ACHN (cell line): ENCODE measurements at places on chromosomes 3 and 15.

DNA sequence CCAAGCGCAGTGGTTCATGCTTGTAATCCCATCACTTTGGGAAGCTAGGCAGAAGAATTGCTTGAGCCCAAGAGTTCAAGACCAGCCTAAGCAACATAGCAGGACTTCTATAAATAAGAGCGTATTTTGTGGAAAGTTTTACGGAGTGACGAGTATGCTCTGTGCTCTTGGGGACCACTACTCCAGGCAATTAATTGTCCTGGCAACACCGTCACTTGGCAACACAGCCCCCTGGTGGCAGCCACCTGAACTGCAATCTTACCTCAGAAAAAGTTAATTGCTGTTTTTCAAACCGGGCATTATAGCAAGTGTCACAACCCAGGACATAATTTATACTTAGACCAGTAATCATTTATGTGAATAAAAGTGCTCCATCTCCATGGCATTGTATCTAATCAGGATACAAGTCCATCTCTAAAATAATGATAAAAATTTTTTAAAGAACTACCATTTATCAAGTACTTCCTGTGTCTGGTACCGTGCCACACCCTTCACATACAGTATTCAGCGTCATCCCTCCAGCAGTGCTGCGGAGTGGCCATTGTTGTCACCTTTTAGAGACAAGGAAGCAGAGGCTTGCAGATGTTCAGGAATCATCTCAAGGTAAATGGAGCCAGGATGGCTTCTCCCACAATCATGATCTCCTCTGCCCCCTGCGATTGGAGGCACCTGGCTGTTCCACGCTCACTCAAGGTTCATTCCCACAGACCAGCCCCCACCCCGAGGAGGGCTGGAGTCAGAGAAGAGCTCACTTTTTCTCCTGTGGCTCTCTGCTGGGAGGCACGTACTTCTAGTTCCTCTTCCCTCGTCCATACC is 34.5 kb downstream of the PLA2G4D start:
- DNase-seq: peak; percentile 43

DNA sequence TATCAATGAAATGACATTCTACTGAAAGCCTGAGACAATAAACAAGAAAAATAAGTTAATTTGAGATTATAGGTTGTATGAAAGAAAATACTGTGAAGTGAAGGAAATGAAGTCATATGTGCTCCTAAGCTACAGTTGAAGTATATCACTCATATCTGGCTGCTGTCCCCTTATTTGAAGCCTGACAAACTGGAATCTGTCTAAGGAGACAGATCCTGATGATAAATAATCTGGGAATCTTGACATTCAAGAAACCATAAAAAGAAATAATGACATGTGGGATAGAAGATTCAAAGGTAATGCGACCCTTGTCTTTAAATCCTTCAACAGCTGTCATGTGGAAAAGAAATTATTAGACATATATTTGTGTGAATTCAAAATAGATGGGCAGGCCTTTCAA is 424.5 kb upstream of the LMCD1 start:
- no peak for DNase-seq

DNA sequence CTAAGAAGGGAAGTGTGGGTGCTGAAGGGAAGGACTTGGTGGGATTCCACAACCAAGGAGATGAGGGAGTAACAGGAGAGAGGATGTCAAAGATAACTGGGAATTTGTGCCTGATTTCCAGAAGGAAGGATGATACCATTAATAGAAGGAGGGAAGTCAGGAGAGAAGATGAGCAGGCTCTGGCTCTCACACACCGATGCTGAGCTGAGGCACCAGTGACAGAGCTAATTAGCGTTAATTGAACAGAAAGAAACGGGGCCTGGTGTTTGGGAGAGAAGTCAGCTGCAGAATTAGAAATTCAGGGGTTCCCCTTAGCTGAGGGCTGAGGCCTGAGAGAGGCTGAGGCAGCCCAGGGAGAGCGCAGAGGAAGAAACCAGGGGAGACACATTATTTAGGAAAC is 11.9 kb upstream of the PDIA5 start:
- no peak for DNase-seq

DNA sequence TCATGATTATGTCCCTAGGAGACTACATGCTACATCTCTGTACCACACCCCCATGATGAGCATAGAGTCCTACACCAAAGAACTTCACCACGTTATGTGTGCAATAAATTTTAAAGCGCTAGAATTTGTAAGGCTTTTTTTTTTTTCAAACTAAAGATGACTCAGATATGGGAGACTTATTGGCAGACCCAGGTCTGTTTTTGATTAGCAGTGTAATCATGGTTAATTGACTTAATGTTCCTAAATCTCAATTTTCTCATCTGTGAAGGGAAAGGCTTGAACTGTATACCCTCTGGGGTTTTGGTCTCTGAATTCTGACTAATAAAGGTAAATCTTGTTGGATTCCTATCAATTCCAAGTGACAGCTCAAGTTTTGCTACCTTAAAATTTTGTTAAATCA is 26.4 kb downstream of the ABI3BP start:
- no peak for DNase-seq

DNA sequence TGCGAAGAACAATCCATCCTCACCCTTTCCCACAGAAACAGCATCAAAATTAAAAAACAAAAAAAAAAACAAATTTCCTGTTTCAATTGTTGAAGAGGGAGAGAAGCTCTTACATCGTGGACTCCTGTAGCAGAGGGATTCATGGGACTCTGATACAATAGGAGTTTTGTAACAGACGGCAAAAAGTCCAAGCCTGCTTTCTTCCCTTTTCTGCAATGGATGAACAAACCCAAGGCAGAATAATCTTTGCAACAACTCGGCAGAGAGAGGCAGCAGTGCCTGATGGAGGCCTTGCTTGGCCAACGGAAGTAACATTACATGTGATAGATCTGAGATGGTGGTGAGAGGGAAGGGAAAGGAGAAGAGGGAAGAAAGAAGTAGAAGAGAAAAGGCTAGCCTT is 26.9 kb downstream of the CCR4 start:
- DNase-seq: no peak

DNA sequence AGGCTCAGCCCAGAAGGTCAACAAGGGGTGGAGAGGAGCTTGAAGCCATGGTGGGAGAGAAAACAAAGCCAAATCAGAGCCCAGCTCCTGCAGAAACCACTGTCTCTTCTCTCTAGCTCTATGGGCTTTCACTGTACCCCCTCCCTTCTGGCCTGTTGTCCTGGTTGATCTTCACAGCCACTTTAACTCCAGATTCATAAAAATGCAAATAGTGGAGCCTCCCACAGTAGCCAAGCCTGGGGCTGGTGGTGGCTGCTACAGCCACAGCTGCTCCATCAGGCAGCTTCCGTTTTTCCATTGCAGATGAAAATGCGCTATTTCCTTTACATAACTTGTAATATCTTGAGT is 20.7 kb upstream of the CAV3 start:
- DNase-seq: no peak

- DNase-seq: no peak
Observed at GRCh38 chr3:105032541-105032940, 334.2 kb upstream of the ALCAM start.

DNA sequence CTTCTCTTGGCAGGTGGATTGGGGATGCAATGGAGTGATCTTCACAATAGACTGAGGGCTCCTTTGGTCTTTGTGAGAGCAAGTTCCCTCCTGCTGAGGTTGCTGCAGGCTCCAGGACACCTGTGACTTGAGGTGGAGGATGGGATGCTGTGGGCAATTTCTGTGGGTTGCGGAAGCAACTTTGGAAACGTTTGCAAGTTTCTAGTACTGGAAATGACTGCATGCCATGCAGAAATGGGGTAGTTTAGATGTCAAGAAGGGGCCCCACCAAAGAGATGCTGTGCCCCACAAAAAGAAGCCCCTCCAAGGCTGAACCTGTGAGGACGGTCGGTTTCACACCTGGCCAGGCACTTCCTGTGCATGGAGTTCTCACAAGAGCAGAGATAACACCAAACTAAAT is 80.4 kb upstream of the XCR1 start:
- no peak for DNase-seq

DNA sequence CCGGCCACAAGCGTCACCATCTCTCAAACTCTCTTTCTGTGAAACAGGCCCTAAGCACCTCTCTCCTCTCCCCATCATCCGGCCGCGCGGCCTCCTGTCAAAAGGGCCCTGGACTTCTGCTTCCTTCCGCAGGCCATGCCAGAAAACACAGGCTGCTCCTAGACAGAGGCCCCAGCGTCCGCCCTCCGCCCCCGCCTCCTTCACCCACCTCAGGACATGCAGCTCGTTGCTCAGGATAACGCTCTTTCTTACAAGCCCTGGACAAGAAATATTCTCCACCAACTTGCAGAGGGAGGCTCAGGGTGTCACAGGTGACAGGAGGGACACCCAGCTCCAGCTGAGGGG is 212.0 kb downstream of the XXYLT1 start:
- DNase-seq: no peak

GRCh38 chr3:126577261-126577660 is 18.5 kb upstream of the C3orf22 start:
- DNase-seq: no peak

GRCh38 chr15:77042245-77042919 is 28.5 kb downstream of the TSPAN3 start:
- DNase-seq: no peak

DNA sequence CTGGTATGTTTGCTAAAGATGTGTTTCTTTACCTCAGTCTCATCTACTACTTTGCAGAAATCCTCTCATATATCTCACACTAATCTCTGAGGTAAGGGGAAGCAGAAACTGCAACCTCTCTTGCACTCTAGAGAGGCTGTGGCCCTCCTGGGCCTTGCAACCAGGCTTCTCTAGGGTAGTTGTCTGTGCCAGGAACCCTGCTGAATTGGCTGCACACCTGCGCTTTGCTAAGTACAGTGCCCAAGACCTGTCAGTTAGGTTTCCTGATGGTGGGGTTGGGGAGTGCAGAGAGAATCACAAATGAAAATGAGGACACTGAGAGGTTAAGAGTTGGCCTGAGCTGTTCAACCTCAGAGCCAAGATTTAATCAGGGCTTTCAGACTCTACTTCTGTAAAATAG is 117.2 kb upstream of the PLXNA1 start:
- DNase-seq: no peak

- DNase-seq: no peak
Observed at GRCh38 chr3:149809699-149810098, 3.3 kb upstream of the RNF13 start.

GRCh38 chr3:5020242-5020722 is 41.0 kb downstream of the BHLHE40 start:
- DNase-seq: no peak

DNA sequence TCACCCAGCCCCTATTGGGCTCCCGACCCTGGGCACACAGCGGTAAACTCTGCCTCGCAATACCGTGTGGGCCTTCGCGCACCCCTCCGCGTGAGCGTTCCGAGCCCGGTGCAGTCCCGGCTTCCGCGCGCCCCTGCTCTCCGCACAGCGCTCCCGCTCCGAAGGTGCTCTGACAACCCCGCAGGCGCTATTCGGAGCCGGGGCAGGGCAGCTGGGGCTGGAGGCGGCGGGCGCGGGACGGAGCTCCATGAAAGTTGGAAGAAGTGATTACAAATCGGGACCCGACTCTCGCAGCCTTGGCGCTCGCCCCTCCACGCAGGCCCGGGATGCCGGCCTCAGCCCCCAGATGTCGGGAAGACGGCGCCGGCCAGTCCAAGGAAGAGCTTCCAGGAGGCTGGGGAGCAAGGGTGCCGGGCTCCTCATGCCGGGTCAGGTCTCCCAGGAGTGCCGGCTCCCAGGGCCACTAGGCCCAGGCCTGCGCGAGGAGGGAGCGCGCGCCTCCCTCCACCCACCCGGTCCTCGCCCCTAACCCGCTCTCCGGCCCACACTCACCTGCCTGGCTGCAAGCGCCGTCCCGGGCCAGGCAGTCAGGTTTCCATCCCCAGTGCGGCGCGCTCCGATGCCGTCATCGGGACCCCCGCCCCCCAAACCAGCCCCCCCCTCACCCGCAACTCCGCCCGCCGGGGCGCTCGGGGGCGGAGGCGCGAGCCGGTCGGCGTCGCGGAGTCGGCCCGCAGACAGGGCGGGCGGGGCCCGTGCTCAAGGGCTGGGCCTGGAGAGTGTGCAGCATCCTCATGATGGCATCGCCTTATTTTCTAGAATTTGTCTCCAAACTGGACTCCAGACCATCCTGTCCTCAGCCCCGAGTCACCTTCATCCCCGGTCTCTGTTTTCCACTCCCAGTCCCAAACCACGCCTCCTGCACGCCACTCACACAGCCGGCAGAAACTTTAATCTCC is at the start of gene KIF7:
TSS of gene KIF7 (minus strand) at position 621 of the 959 bp plus-strand sequence. CDS start 2,537 bp downstream, outside the sequence.
- peak; percentile 36 for DNase-seq

DNA sequence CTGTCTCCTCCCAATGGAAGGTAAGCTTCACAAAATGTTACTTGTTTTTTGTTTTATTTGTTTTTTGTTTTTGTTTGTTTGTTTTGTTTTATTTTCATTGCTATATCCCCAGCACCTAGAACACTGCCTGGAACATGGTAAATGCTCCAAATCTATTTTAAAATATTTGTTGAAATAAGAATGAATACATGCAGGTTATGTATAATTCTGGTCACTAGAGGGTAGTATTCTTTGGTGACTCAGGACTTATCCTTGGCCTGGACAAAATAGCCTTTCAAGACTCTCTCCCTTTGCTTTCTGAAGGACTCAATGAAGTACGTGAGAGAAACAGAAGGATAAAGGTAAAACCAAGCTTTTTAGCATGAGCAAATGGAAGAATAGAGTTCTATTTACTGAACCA is 46.9 kb upstream of the PPP2R3A start:
- DNase-seq: peak; percentile 55

DNA sequence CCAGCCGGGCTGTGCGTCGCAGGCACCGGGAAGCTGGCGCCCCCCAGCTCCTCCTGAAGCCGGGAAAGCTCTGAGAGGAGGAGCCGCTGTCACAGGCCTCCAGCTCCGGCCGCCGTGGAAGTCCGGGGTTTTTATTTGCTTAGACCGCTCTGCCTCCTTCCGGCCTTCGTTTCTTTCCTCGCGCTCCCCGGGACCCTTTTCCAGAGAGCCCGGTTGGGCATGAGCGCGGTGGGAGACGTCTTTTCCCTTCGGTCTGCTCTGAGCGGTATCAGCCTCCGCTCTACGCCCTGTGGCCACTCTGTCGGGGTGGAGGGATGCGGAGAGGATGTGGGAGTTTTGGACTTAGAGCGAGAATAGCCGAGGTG is 559 bp downstream of the SENP5 start:
- peak; percentile 23 for DNase-seq

DNA sequence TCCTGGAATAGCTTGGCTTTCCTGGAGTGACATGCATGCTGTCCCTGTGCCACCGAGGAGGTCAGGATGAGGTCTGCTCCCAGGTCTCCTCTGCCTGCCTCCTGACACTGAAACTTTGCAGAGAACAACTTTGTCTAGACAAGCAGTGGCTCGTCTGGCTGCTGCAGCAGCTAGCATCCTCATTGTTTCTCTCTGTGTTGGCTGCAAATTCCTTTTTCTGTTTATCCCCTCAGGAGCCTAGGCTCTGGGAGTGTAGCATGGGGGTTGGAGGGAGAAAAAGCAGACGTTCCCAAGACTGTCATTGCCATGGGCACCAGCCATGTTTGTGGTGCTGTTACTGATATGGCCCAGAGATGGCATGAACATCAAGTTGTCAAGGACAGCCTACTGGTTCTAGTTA is 208.7 kb upstream of the LRIG1 start:
- DNase-seq: no peak
